Sciatic nerve (tissue), 2 donors: ENCODE measurements at places on chromosomes 5 and 9.

DNA sequence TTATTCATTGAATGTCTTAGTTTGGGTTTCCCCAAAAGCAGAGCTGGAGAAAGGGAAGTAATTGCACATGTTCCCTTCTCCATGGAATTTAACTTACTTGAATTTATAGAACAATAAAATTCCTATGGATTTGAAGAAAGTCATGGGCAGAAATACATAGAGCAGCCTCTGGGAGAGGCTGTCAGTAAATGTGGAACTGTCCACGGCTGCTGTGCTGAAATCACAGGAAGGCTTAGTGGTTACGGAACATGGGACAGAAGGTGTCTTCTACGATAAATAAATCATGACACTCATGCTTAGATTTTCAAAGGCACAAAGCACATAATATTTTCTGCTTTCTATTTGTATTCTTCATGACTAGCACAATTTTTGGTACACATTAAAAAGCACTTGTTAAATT is 440.6 kb upstream of the IZUMO3 start:
- no peak for DNase-seq

GRCh38 chr5:143134900-143135299 is 268.6 kb downstream of the NR3C1 start:
- no peak for DNase-seq

DNA sequence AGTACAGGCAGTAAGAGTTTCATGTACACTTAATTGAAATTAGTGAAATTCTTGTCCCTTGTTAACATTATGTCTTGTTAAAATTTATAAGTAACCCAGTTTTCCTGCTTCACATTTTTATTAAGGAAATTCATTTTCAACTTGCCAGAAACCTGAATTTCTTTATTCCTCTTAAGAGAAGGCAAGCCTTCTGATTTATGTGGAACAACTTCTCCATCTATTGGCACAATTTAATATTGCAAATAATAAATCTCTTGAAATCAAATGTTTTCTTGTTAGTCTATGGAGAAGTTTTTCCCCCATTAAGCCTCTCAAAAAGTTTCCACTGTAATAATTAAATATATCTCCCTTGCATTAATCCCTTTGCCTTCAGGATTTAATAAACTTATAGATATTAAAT is 33.8 kb upstream of the ACO1 start:
- no peak for DNase-seq

DNA sequence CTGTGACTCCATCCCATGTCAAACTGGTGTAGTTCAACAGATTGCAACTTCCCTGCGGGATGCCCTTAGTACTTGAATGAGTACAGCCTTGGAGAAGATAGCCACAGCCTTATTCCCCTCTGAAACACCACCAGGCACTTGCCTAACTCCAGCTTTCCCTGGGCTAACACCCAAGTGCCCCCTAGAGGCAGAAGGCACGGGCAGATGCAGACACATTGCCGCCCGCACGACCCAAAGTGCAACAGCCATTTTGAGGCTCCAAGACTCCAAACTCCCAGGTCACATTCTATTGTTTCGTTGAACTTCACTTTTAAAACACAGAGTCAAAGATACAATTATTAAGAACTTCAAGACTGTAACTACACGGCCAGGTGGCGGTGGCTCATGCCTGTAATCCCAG is 163.6 kb upstream of the CDH6 start:
- no peak for DNase-seq

- no peak for DNase-seq
Measured at GRCh38 chr5:147568710-147569406, 59.0 kb upstream of the DPYSL3 start.

- no peak for DNase-seq
Measured at GRCh38 chr9:109733690-109734089, 46.3 kb upstream of the PALM2AKAP2 start.

DNA sequence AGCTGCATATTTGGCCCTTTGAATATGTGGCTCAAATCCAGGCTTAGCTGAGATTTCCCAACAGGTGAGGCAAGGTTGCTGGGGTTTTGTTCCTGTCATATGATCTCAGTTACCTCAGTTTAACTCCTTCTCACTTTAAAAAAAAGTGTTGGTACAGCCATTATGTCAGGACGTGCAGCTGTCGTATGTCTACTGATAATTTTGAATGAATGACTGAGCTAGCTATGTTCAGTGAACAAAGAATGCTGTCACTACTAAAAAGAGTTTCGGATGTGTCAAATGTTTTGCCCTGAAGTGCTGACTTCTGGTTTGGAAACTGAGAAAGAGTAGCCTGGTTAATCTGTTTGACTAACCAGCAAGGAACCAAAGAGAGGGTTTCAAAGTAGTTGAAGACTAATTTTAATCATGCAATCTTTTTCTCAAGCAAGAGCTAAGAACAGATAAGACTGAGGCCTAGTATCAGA is 106.3 kb upstream of the NR3C1 start:
- DNase-seq, result no peak

GRCh38 chr9:138043061-138043410 is 165.5 kb downstream of the CACNA1B start:
- DNase-seq, result no peak

DNA sequence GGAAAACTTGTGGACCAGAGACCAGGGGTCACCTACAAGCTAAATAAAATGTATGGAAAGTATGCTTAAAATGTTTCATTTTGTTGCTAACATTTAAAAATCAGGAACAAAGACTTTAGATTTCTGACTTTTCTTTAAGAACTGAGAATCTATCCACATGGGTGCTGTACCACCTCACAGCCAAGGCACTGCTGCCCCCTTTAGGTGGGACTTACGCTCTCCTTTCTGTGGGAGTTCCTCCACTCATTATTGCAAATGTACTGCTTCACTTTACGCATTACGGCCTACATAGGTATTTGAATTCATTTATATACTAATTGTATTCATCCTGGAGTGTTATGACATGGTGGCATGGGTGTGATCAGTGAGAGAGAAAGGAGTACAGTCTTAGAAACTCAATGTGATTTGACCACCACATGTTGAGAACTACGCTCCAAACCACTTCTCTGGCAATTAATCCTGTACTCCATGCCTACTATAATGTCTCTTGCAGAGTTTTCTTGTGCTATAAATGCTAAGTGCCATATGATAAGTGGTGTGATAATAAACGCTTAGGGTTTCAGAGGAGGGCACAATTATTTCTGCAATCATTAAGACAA is 24.7 kb upstream of the CETN3 start:
- no peak for DNase-seq

- DNase-seq, result no peak
Measured at GRCh38 chr5:18236386-18236785, 602.1 kb downstream of the TAF11L14 start.

DNA sequence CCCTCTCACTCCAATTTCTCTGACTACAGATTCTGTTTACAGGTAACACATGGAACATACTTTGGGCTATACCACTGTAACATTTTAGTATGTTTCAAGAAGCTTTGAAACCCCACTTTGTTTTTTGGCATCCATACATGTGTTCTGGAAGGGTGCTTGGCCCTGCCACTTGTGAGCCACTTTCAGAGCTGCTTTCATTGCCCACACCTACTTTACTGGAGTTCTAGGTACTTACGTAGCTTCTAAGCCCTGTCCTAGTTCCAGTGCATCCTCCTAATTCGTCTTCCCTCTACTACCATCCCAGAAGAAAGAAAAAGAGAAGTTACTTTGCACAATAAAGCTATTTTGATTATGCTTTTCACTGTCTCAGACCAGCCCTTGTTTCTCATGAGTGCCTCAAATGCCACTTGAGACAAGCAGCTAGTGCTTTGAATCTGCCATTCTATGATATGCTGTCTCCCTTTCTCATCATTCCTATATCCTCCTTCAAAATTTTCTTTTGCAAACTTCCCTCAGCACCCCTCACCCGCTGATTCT is 26.5 kb upstream of the C5orf47 start:
- no peak for DNase-seq

DNA sequence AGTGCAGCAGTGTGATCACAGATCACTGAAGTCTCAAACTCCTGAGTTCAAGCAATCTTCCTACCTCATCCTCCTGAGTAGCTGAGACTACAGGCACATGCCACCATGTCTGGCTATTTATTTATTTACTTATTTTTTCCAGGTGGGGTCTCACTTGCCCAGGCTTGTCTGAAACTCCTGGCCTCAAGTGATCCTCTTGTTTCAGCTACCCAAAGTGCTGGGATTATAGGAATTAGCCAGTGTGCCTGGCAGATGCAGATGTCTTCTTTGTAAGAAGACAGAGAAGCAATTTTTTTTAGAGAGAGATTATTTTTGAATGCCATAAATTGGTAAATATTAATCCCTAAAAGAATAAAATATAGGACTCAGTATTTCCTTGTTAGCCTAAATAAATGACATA is 54.3 kb downstream of the CHSY3 start:
- DNase-seq, result no peak

GRCh38 chr5:116738239-116738614 is 163.6 kb upstream of the SEMA6A start:
- DNase-seq, result no peak

- peak; percentile 64 for DNase-seq
Measured at GRCh38 chr5:139639619-139640380, 8.3 kb upstream of the CXXC5 start.

- no peak for DNase-seq
Measured at GRCh38 chr5:31531543-31531887, 378 bp downstream of the DROSHA start.

DNA sequence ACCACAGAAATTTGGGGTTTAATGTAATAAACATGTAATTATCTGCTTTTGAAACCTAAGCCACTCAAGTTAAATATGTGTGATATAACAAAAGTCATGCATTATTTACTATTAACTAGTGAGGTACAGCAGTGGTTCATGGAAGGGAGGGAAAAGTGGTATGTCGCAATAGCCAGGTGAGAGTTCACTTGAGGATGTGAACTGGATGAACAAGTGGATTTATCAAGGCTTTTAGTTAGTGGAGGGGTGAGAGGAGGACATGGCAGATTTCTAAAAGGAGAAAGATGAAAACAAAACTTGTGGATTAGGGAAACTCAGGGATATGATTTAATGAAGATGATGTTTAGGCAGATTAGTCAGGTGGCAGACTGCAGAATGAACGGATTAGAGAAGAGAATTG is 141.3 kb upstream of the NFIB start:
- no peak for DNase-seq

- DNase-seq, result no peak
Measured at GRCh38 chr9:120723565-120723964, 9.3 kb upstream of the MEGF9 start.

- DNase-seq, result no peak
Measured at GRCh38 chr5:74514888-74515551, 125.5 kb downstream of the ENC1 start.

- DNase-seq, result peak; percentile 97
Measured at GRCh38 chr5:40755407-40756365, at the start of gene TTC33. Gene TTC33, minus strand, starts transcription at chr5:40755961. Its CDS starts 8,943 bp downstream, at chr5:40747018.

- DNase-seq, result no peak
Measured at GRCh38 chr5:135505973-135506372, 29.8 kb downstream of the NEUROG1 start.
